ENCODE measurements at places on chromosomes 12 and 14.

- DNase-seq, result no peak
Measured at GRCh38 chr12:107788690-107789458, 14.4 kb downstream of the ASCL4 start.

GRCh38 chr12:54373649-54374561, 9.6 kb upstream of the GPR84 start:
- DNase-seq, result no peak

GRCh38 chr12:57895389-57896114, 45.8 kb upstream of the ATP23 start:
- no peak for DNase-seq

DNA sequence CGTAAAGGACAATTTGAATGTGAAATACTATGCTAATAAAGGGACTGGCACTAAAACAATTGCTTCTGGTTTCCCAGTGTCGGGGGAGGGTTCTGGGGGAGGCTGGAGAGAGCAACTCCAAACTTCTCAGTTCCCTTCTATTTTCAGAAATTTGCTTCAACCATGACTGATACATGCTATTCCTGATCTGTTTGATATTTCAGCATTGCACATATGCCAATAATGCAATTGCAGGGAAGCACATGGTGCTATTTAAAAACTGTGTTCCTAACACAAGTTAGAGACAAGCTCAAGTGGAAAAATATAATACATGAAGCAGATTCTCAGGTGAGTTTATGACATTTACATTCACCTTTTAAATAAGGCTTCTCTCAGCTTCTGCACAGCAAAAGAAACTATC, 188.9 kb downstream of the RIMBP2 start:
- no peak for DNase-seq

- no peak for DNase-seq
Measured at GRCh38 chr12:22919883-22920282, 294.9 kb downstream of the ETNK1 start.

- DNase-seq, result no peak
Measured at GRCh38 chr14:49553106-49553505, 33.1 kb downstream of the RPS29 start.

- DNase-seq, result no peak
Measured at GRCh38 chr12:34405286-34406227, 383.3 kb downstream of the ALG10 start.

GRCh38 chr12:28088566-28089272, 101.5 kb upstream of the CCDC91 start:
- no peak for DNase-seq

GRCh38 chr12:82361461-82361915, 3.2 kb downstream of the METTL25 start:
- no peak for DNase-seq

- DNase-seq, result no peak
Measured at GRCh38 chr12:65490250-65490649, 211.8 kb downstream of the MSRB3 start.

GRCh38 chr12:63294327-63294632, 143.3 kb upstream of the AVPR1A start:
- no peak for DNase-seq

GRCh38 chr12:104825408-104825807, 132.7 kb downstream of the SLC41A2 start:
- peak; percentile 49 for DNase-seq

GRCh38 chr12:66959276-66959675, 280.4 kb upstream of the GRIP1 start:
- DNase-seq, result no peak

- DNase-seq, result no peak
Measured at GRCh38 chr12:71237128-71237527, 79.3 kb upstream of the TSPAN8 start.

DNA sequence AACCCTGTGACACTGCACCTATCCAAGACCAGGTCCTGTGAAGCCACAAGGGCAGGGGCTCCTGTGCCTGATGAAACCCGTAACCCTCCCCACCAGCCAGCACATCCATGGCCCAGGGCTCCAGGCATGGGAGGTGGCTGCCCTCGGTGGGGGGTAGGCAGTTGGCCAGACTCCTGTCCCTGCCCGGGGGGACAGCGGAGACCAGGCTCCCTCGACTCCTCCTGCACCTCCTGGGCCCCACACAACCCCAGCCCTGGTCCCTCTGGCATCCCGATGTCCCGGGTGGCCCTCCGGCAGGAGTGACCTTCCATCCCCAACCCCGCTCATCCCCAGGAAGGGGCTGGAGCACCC, 11.4 kb downstream of the AKT1 start:
- no peak for DNase-seq

DNA sequence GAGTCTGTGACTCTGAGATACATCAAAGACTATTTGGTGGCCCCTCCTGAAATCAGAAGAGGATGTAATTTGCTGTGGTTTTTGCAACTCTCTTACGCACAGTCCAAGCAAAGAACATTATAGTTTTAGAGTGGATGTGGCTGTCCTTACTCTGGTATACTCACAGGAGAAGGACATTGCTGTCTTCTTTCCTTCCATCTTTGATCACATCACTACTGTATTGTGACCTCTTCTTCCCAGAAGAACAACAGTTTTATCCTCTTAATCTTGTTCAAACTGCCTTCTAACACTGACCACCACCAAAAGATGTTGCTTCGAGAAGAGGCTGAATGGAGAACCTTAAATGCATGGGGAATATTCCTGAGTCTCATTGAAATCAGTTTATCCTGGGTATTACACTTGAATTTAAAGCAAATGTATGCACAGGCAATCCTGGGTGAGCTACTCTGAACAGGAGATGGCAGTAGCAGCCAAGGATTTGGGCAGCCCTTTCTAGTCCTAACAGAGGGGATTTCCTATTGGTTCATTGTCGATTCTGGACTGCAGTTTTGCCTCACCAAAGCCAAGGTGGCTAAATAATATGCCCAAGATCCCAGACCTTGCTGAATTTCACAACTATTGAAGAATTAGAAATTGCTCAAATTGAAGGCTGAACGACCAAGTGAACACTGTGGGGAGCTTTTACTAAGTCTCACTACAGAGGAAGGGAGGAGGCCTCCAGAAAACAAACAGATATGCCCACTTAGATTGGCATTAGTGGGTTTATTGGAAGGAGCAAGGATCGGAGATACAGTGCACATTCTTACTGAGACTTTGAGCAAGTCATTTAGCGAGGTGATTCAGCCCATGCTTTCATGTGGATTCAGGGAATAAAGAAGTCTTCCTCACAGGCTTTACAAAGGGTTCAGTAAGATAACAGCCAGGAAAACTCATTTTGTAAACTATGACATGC, 282.8 kb downstream of the PAWR start:
- peak; percentile 80 for DNase-seq

Measured in cerebellar cortex (tissue), 1 donor.